Suprapubic skin (tissue), 4 donors: ENCODE measurements at places on chromosomes 16 and 17. TPM values are rescaled to one million over a fixed set of nuclear protein-coding genes. Genes with fewer than 3 reads are reported as not detected.

Gene CCL4
- not detected for total RNA-seq

Gene TEKT5
- not detected for total RNA-seq

- no peaks in the 10 kb centered on the region for H3K27me3 ChIP-seq
- H3K4me1 ChIP-seq, result no peaks in the 10 kb centered on the region
- no peak overlapping the region for H3K27ac ChIP-seq
- DNase-seq, result no peak
- H3K36me3 ChIP-seq, result peaks cover 23% of the 10 kb centered on the region
- H3K4me3 ChIP-seq, result no peak overlapping the region
These were observed 8.2 kb upstream of the GGA2 start for GRCh38 chr16:23518435-23518891.

DNA sequence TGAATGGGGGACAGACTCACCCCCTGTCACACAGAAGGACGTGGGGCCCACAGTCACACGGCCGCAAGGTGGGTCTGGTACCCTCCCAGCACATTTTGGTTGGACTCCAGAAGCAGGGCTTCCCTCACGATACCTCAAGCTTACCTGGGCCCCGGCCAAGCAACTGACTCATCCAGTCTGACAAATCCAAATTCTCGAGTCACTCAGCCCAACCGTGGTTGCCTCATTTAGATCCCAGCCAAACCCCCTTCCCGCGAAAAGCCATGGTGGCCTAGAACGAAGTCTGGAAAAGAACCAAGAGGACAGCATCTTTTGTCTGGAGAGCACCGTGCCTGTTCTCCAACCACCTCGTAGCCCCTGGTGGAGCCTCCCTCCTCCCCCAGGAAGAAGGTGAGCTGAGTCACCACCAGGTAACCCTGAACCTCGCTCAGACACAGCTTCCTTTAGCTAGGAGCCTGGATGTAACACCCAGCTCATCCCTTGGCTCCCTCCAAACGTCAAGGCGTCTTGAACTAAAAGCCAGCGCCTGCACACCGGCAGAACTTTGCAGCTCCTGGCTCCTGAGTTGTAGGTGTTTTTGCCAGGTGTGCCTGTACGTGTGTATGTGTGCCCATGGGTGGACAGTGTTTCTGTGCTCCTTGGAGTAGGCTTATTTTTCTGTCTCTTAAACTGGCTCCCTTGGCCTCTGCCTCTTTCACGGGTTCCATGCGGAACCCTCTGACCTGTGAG lies 78.9 kb downstream of the CMIP start:
- peak overlapping the region; percentile 77 for H3K27ac ChIP-seq
- H3K4me1 ChIP-seq, result peaks cover 44% of the 10 kb centered on the region
- no peaks in the 10 kb centered on the region for H3K36me3 ChIP-seq

Gene DCUN1D3
- 21.6 TPM for total RNA-seq

Gene MPP3
- total RNA-seq, result 8.0 TPM

GRCh38 chr16:25838724-25839186 lies 147.0 kb downstream of the HS3ST4 start:
- H3K4me1 ChIP-seq, result no peaks in the 10 kb centered on the region
- H3K36me3 ChIP-seq, result no peaks in the 10 kb centered on the region
- no peak overlapping the region for H3K4me3 ChIP-seq
- H3K27me3 ChIP-seq, result peaks cover 14% of the 10 kb centered on the region
- H3K27ac ChIP-seq, result no peak overlapping the region
- DNase-seq, result no peak

DNA sequence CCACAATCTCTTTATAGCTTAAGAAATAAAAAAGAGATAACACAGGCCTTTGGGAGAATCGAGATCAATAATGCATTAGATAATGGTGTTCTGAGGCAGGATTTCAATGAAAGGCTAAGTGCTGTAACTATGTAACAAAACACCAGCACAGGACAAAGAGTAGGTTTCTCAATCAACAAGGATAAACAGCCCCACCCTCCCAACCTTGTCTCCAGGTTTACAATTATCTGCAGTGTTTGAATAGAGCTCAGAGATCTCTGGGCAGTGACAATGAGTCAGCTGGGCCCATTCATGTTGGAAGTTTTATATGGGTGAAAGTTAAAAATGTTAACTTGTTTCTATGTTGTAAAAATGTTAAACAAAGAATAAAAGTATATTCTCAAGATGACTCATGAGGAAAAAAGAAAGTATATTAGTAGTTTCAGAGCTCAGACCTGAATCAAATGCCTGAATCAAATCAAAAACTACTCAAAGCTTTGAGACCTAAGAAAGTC lies 17.0 kb upstream of the KRT20 start:
- H3K27me3 ChIP-seq, result peaks cover 3% of the 10 kb centered on the region
- no peak for DNase-seq
- H3K36me3 ChIP-seq, result no peaks in the 10 kb centered on the region
- peak overlapping the region; percentile 14 for H3K27ac ChIP-seq
- H3K4me1 ChIP-seq, result peaks cover 10% of the 10 kb centered on the region
- no peak overlapping the region for H3K4me3 ChIP-seq
